ENCODE measurements at places on chromosomes 12 and 14.

DNA sequence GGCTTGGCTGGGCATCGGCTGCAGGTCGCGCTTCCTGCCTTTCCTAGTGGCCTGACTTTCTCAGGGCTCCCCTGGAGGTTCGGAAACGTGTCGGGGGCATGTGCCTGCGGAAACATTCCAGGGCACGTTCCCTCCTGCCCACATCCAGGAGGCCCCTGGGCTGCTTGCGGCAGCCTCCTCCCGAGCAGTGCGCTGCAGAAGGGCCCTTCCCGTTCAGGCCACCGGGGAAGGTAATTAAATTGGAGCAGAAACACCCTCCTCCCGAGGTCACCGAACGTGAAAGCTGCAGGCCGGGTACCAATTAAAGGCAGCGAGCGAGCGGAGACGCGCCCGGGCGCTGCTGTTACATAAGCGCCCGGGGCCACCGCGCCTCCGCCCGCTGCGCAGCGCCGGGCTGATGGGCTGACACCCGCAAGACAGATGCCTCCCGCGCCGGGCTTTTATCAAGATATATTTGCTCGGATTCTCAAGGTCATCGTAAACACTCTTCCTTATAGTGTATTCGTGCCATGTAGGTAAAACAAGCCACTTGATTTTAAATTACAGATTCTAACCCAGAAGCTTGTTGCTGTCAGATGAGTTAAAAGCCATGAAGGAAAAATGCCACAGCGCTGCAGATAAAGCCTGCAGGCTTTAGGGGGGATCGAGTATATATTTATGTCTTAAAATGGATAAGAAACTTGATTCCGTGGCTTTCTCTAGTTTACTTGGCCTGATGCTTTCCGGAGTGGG is 31.4 kb downstream of the SSPN start:
- DNase-seq = no peak

DNA sequence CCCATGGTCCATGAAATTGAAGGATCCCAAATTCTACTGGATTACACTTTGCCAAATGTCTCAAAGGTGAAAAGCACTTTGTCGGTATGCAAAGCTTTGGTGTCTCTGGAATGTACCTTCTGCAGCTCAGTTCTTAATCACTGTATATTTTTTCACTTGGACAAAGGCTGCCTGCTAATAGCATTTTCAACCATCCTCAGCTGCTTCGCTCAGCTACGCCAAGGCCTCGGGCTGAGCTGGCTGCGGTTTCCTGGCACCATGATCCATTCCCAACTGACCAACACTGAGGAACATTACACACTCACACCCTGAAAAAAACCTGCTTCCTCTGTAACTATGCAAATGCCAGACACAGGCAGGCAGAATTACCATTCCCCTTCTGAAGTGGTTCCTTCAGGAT is 335.2 kb downstream of the DPF3 start:
- DNase-seq = no peak

- DNase-seq = no peak
These were observed 5.6 kb upstream of the ST8SIA1 start for GRCh38 chr12:22340143-22340542.

DNA sequence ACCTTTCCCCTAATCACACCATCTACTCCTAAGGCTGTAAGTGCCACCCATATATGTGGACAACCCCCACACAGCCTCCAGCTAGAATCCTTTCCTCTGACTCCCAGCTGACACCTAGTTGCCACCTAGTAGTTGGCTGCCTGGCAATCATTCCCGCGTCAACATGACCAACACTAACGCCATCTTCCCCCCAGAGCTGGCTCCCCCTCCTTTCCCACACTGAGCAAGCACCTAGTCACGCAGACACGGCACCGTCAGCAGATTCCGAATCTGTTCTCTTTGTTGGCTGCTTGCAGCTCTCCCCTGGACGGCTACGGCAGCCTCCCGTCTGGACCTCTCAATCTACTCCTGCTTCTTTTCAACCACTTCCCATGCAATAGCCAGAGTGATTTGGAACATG is 27.7 kb downstream of the UBR7 start:
- DNase-seq = no peak

DNA sequence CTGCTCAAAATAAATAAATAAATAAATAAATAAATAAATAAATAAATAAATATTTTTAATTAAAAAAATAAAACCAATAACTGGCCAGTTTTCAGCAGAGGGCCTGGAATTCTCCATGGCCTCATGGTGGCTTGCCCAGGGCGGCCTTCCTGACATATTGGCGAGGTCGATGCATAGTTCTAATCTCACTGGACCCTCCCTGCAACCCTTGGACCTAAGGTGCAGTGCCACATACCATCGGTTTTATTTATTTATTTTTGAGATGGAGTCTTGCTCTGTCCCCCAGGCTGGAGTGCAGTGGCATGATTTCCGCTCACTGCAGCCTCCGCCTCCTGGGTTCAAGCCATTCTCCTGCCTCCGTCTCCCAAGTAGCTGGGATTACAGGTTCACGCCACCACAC is 3.9 kb upstream of the VSIG10 start:
- no peak for DNase-seq

DNA sequence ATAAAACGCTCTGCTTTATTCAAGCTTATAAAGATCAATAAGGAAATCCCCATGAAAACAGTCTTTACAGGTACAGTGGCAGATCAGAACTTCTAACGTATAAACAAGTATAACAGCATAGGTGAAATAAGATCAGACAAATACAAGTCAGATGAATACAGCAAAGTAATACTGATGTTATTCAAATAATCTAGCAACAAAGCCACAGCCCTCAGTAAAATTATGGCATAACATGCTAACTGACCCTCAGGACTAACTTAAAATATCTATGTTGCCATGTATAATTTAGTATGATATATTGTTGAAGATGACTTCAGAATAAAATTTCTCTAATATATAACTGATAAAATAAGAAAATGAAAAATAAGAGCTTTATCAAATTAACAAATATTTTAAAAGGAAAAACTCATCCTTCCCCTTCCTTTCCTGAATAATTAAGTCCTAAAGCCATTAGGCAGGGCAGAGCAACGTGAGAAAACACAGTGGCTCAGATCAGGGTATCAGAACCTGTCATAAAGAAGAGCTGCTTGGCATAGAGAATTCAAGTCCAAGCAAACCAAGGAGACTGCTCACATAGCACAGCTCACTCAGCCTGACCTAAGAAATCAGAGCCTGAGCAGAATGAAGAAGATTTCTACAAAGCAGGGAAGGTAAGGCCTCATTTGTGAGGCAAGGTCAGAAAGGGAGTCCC is 70.7 kb downstream of the PAWR start:
- no peak for DNase-seq

GRCh38 chr12:47282206-47282605 is 202.4 kb upstream of the AMIGO2 start:
- no peak for DNase-seq

- no peak for DNase-seq
These were observed 819.5 kb downstream of the SLC16A7 start for GRCh38 chr12:60415351-60415750.

Measured in Jurkat, Clone E6-1 (cell line).